Activated CD8-positive, alpha-beta memory T cell treated with anti-CD3 and anti-CD28 coated beads for 1 hour (primary cell): ENCODE measurements at places on chromosomes 7 and 10.

DNA sequence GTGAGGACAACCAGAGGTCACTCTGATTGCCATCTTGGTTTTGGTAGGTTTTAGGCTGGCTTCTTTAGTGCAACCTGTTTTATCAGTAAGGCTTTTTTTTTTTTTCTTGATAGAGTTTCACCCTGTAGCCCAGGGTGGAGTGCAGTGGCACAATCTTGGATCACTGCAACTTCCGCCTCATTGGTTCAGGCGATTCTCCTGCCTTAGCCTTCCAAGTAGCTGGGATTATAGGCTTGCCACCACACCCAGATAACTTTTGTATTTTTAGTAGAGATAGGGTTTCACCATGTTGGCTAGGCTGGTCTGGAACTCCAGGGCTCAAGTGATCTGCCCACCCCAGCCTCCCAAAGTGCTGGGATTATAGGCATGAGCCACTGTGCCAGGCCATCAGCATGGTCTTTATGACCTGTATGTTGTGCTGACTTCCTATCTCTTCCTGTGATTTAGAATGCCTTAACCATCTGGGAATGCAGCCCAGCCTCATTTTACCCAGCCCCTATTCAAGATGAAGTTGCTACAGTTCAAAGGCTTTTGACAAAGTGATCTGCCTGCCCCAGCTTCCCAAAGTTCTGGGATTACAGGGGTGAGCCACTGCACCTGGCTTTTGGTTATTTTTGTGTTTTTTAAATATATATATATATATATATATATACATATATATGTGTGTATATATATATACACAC lies 7.0 kb upstream of the ZNF425 start:
- DNase-seq = no peak

GRCh38 chr7:79436378-79436777 lies 17.1 kb downstream of the MAGI2 start:
- DNase-seq = no peak

GRCh38 chr7:123075838-123076467 lies 80.5 kb upstream of the TAS2R16 start:
- DNase-seq = no peak

DNA sequence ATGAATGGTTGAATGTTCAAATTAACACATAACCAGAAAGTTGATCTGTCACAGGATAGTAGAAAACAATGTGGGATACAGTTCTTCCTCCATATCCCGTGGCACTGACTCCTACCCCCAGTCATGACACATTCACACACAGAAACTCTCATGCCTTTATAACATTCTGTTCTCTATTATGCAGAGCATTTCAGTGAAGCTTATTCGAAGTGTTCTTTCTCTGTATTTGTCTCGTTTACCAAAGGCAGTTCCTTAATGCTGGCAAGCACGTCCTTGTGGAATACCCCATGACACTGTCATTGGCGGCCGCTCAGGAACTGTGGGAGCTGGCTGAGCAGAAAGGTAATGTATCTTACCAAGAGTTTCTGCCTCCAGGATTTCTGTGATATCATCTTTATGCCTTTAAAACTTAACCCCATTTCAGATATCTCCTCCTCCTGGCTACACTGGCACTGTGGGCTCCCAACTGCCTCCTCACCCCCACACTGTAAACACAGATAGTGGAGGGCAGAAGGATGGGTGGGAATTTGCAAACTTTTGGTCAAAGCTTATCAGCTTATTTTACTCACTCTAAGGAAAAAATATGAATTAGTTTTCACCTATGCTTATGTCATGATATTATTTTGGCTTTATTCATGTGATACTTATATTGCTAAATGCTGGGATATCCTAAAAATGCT lies 34.1 kb downstream of the BLVRA start:
- DNase-seq = no peak

DNA sequence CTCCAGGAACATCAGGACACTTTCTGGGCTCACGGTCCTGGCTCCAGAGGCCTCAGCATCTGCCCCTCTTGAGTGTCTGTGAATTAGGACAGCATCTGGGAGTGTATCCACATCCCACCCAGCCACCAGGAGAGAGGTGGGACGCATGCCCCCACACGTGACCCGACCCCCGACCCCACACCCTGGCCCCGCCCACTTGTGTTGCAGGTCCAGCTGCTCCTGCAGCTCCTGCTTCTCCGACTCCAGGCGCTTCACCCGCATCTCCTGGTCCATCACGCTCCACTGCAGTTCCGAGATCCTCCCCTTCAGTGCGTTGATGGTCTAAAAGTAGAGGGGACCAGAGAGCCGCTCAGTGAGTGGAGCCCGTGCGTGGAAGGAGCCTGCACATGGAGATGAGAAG lies 13.6 kb downstream of the MAD1L1 start:
- DNase-seq = no peak
